Stimulated activated CD8-positive, alpha-beta memory T cell treated with anti-CD3 and anti-CD28 coated beads, Interleukin-15, amount 100 ng/mL, for 48 hours (primary cell): ENCODE measurements at places on chromosomes 13 and 19.

DNA sequence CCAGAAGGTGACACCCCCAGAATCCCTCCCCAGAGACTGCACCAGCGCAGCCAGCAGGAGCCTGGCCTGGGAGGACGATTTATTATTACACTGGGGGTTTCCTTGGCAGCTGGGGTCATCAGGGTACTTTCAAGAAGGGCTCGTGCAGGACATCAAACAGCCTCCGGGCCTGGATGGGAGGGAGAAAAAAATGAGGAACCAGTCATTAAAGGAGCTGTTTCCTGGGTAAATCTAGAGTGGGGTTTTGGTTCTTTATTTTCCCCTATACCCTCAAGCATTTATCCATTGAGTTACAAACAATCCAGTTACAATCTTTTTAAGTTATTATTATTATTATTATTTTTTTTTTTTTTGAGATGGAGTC, 3.1 kb downstream of the POLR1G start:
- no peak for DNase-seq

DNA sequence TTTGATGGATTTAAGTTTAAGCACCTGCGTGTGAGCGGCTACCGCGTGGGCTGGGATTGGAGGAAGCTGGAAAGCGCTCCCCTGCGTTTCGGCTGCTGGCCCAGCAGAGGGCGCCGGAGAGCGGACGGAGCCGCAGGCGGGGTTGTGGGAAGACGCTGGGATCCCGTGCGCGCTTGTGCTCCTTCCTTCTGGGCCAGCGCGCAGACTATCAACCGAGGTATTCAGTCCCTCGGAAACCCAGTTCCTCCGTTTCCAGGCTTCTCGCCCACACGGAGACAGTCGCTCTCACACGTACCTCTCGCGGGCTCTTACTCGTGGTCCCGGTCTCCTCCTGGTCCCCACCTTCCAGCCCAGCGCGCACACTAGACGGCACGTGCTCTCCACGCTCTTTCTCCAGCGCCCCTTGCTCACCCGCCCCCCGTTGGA, 28.8 kb downstream of the EPN1 start:
- DNase-seq = peak; percentile 25

DNA sequence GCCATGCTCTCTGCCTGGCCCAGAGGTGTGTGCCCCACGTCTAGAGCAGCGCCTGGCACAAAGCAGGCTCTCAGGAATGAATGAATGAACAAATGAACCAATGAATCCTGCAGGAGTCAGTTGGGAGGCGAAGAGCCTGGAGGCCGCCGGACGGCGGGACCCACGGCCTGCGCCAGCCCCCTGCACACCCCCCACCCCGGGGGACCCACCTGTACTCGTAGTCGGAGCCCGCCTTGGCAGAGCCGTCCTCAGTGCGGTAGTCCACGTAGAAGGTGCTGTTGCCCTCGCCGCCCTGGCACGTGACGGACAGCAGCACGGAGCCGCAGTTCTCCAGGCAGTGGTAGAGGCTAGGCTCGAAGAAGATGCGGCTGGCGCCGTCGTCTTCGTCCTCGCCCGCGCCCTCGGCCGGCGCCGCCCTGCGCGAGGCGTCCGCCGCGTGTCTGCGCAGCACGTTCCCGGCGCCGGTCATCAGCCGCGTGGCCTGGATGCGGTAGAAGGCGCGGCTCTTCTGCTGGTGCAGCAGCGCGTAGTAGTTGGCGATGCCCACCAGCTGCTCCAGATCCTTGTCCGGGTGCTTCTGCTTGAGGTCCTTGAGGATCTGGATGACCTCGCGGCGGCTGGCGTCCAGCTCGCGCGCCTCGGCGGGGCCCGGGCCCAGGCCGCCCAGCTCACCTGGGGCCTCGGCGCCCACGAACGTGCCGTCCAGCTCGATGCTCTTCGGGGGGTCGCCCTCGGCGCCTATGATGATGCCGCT, 14.8 kb downstream of the SLC8A2 start:
- no peak for DNase-seq

GRCh38 chr13:73551736-73552135, 492.9 kb downstream of the KLF5 start:
- DNase-seq = no peak

DNA sequence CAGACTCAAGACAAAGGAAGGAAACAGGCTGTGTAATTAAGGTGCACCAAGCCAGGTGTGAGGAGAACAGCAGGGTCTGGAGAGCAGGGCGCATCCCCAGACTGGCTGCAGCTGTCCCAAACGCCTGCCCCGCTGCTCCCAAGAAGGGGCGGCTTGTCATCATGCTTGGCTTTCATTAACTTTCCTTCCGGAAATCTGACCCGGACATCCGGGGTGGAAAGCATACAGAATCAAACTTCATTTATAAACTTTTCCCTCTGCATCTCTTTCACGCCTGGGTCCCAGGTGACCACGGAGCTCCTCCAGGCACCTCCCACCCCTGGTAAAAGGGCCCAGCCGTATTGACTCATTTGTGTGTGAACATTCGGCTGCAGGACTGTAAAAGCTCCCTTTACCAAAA, 31.7 kb downstream of the TSHZ3 start:
- DNase-seq = no peak

DNA sequence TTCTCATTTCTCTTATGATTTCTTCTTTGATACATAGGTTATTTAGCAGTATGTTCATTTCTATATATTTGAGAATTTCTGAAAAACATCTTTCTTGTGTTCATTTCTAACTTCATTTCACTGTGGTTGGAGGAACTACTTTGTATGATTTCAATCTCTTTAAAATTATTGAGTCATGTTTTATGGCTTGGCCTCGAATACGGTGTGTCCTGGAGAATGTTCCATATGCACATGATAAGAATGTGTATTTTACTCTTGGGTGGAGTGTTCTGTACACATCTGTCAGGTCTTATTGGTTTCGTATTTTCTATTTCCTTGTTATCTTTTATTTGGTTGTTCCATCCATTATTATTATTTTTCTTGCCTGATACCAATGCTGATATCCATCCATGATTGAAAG, 22.9 kb downstream of the DNM2 start:
- DNase-seq = no peak

DNA sequence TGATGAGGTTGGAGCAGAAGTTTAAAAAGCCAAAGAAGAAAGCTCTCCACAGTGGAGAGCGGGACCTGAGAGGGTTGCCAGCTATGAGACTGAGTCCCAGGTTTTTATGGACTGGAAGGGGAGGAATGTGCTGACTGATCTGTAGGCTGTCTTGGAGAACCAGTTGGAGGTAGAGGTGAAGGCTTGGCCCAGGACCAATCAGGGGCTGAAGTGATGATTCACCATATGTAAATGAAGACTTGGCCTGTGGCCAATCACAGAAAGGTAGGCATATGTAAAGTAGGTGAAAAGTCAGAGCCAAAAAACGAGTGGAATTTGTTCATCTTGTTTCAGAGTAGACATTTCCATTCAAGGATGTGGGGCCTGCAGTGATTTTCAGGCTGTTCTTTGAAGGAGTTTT, 17.5 kb upstream of the KBTBD6 start:
- no peak for DNase-seq

DNA sequence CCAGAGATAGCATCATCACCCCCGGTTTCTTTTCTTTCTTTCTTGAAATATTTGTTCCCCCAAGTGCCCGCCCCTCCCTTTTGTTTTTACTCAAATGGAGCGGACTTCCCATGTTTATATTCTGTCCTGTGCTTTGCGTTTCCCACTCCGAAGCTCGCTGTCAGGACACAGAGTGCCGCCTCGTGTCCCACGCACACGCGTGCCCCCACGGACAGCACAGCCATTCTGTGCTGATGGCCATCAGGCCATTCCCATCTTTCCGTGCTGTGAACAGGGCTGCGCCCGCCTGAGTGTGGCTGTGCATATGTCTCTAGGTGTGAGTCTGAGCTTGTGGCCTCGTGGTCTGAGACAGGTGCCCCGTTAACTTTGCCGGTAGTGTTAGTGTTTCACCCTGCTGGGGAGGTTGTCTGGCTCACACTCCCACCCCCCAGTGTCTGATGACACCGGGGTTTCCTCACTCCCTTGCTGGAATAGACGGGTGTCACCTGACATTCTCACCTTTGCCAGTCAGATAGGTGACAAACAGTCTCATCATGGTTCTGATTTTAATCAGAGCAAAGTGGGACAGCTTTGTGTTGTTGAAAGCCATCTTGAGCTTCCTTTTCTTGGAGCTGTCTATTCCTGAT, 6.9 kb downstream of the PAK4 start:
- DNase-seq = no peak

- DNase-seq = no peak
Measured at GRCh38 chr13:29733147-29733611, 117.2 kb downstream of the UBL3 start.

DNA sequence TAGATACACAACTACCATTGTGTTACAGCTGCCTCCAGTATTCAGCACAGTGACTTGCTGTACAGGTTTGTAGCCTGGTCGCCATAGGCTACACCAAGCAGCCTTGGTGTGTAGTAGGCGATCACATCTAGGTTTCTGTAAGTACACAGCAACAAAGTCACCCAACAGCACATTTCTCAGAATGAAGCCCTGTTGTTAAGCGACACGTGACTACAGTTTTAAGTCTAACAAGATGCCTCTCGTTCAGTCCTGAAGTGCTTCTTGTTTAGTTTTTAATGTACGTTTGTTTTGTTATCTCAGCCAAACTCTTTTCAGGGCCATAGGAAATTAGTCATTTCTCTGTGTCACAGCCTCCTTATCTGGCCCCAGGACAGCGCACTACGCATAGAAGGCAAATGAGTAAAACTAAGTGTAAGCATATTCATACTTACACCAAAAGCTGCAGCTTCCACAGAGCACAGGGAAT, 50.0 kb upstream of the GPR183 start:
- no peak for DNase-seq

DNA sequence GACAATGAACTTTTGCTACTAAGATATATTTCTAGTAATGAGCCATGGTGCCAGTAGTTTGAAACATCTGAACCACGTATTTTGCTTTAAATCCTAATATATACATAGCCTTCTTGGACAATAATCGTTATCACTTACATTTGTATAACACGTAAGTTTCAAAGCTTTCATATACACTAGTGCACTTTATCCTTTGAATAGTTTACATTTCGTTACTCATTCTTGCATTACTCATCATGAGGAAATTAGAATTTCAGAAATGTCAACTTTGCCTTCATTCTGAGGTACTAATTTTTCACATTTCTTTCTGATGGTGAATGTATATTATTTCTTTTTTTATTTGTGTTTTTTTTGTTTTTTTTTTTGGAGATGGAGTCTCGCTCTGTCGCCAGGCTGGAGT, 5.8 kb downstream of the KBTBD7 start:
- no peak for DNase-seq

DNA sequence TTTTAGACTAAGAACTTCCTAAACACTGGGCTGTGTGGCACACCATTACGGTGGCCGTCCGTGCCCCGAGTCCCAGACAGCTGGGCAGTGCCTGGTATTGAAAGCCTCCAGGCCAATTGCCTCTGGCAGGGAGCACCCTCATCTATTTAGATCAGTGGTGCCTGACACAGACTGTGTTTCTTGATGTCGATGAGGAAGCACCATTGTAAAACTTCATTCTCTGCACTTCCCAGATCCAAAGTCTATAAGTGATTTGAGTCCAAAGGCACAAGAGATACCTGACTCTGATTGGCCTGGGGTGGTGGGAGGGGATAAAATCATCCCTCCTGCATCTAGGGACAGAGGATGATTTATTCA, 8.5 kb upstream of the STK24 start:
- DNase-seq = no peak

DNA sequence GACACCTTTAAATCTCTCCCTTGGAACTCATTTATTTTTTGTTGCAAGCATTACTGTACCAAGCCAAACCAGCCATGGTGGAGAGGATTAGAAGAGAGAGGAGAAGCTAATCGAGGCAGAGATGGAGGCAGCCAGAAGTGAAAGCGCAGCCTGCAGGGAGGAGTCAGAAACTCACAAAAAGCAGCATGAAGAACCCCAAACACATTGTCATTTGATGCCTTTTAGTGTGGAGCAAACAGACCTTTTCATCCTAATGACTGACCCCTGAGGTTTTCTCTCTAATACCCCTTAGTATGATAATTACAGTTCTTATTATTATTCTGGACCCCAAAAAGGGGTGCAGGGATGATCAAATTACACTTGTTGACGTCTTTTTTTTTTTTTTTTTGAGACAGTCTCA, 62.5 kb downstream of the TNFRSF19 start:
- no peak for DNase-seq

GRCh38 chr19:18257503-18258470, 16.5 kb downstream of the IQCN start:
- no peak for DNase-seq

- no peak for DNase-seq
Measured at GRCh38 chr19:13794398-13794756, 866 bp upstream of the ZSWIM4 start.
